ENCODE measurements at places on chromosomes 3 and 15.
A peak's percentile ranks its signal among the peaks of the same experiment; 100 is the strongest.

- no peak overlapping the region for H3K4me3 ChIP-seq
- H3K27me3 ChIP-seq = no peaks in the 10 kb centered on the region
- no peaks in the 10 kb centered on the region for H3K36me3 ChIP-seq
- no peaks in the 10 kb centered on the region for H3K4me1 ChIP-seq
- no peak overlapping the region for H3K27ac ChIP-seq
- no peak for DNase-seq
Measured at GRCh38 chr3:14857506-14857905, 38.7 kb downstream of the FGD5 start.

DNA sequence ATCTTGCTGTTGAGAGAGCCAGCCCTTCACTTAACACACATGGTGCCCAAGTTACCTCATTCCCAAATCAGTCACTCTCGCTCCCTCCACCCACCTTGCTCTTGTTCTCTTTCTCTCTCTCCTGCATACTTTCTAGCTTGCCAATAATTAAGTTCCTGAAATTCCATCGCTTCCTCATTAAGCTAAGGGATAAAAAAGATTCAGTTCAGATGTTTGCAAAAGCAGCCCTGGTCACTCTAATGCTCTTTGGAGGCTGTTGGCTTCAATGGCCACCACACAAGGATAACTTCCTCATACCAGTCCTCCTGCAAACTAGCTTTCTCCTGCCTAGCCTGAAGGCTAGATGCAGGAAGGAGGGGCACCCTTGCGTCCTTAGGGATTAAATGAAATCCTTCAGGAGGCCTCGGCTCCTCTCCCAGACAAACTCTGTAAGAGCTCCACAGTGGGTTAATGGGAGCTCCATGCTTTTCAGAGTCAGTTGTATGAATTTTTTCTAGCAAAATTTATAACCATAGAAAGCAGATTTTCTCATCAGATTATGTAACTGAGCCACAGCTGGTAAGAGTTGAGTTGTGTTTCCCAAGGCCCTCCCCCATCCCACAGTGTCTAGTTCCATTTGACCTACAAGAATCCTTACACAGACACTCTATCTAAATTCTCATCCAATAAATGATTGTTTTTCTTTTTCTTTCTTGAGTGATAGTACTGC lies 176.6 kb upstream of the TRIM42 start:
- no peaks in the 10 kb centered on the region for H3K27me3 ChIP-seq
- H3K36me3 ChIP-seq = no peaks in the 10 kb centered on the region
- H3K27ac ChIP-seq = no peak overlapping the region

- no peak overlapping the region for H3K4me3 ChIP-seq
- no peaks in the 10 kb centered on the region for H3K4me1 ChIP-seq
- H3K36me3 ChIP-seq = no peaks in the 10 kb centered on the region
- H3K27me3 ChIP-seq = no peaks in the 10 kb centered on the region
- DNase-seq = no peak
Measured at GRCh38 chr3:111980716-111981456, 2.1 kb downstream of the ABHD10 start.

GRCh38 chr15:40984964-40985363 lies 31.7 kb downstream of the CHAC1 start:
- no peak overlapping the region for H3K4me3 ChIP-seq
- DNase-seq = peak; percentile 76
- H3K4me1 ChIP-seq = peaks cover 17% of the 10 kb centered on the region
- H3K27me3 ChIP-seq = no peaks in the 10 kb centered on the region
- peak overlapping the region; percentile 82 for H3K27ac ChIP-seq
- H3K36me3 ChIP-seq = peaks cover 43% of the 10 kb centered on the region

DNA sequence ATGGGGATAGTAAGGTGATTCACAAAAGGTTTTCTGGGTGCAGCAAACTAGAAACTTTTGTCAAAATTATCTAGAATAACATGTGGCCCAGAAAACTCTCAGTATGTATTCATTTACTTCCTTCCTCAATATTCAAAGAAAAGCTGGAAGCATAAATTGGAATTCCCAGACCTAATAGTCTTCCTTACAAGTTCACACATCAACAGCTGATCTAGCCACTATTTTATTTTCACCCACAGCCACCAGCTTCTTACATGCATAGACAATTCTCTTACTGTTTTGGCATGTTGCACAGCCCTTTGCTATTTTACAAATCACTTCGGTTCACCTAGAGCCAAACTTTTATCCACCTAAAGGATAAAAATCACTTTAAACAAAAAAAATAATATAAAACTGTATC lies 647.8 kb upstream of the CCDC54 start:
- no peaks in the 10 kb centered on the region for H3K4me1 ChIP-seq
- H3K36me3 ChIP-seq = no peaks in the 10 kb centered on the region
- no peaks in the 10 kb centered on the region for H3K27me3 ChIP-seq
- DNase-seq = no peak
- no peak overlapping the region for H3K27ac ChIP-seq

GRCh38 chr3:138463724-138464490 lies 29.5 kb downstream of the ESYT3 start:
- no peak overlapping the region for H3K4me3 ChIP-seq
- DNase-seq = peak; percentile 48
- no peaks in the 10 kb centered on the region for H3K27me3 ChIP-seq
- H3K27ac ChIP-seq = no peak overlapping the region

GRCh38 chr3:99774467-99774866 lies 43.2 kb upstream of the CMSS1 start:
- no peaks in the 10 kb centered on the region for H3K36me3 ChIP-seq
- no peak for DNase-seq
- no peaks in the 10 kb centered on the region for H3K27me3 ChIP-seq
- peak overlapping the region; percentile 45 for H3K27ac ChIP-seq

DNA sequence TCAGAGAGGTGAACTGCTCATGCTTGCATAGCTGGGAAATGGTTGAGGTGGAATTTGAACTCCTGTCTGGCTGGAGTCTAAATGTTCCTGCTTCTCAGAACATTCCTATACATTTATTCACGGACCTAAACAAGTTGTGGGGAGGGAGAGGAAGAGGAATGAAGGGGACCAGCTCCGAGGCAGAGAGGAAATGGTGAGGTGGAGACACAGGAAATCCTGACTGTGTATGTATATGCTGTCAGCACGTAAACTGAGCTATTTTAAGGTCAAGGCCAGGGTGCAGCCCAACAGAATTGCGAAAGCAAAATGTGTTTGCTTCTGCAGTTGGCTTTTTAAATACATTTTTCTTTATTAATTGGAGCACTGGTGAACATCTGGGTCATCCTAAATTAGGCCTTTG lies 74.1 kb upstream of the POMGNT2 start:
- DNase-seq = no peak
- no peak overlapping the region for H3K4me3 ChIP-seq
- H3K36me3 ChIP-seq = no peaks in the 10 kb centered on the region
- no peaks in the 10 kb centered on the region for H3K27me3 ChIP-seq
- H3K27ac ChIP-seq = no peak overlapping the region

DNA sequence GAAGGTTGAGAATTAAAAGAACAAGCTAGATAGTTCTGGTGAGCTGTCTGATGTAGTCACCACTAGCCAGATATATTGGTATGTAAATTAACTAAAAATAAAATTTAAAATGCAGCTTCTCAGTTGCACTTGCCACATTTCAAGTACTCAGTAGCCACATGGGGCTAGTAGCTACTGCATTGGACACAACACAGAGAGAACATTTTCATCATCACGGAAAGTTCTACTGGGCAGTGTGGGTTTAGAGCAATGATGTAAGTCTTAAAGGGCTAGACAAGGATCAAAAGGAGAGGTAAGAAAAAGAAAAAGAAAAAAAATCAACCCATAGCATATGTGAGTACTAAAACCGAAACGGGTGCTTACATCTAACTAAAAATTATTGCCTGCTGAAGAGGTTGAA lies 282.4 kb upstream of the LRRFIP2 start:
- no peak for DNase-seq
- H3K27me3 ChIP-seq = no peaks in the 10 kb centered on the region
- H3K36me3 ChIP-seq = no peaks in the 10 kb centered on the region
- H3K27ac ChIP-seq = peak overlapping the region; percentile 95
- H3K4me1 ChIP-seq = peaks cover 49% of the 10 kb centered on the region

DNA sequence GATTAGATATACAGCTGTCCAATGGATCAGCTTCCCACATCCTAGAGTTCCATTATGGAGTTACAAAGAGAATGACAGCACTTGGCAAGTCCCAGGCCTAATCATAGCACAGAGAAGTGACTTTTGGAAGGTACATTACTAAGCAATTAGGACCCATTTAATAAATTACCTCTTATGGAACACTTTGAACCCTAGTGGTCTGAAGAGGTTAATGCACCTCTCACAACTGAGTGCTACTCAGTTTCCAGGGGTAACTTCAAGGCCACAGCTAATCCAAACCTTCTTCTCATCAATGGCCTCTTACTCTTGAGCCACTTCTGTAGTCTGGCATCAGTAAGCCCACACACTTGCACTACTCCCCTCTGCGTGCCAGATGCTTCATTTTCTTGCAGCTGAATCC lies 34.9 kb upstream of the MEIS2 start:
- no peak for DNase-seq
- no peak overlapping the region for H3K4me3 ChIP-seq
- H3K4me1 ChIP-seq = no peaks in the 10 kb centered on the region
- no peaks in the 10 kb centered on the region for H3K27me3 ChIP-seq

DNA sequence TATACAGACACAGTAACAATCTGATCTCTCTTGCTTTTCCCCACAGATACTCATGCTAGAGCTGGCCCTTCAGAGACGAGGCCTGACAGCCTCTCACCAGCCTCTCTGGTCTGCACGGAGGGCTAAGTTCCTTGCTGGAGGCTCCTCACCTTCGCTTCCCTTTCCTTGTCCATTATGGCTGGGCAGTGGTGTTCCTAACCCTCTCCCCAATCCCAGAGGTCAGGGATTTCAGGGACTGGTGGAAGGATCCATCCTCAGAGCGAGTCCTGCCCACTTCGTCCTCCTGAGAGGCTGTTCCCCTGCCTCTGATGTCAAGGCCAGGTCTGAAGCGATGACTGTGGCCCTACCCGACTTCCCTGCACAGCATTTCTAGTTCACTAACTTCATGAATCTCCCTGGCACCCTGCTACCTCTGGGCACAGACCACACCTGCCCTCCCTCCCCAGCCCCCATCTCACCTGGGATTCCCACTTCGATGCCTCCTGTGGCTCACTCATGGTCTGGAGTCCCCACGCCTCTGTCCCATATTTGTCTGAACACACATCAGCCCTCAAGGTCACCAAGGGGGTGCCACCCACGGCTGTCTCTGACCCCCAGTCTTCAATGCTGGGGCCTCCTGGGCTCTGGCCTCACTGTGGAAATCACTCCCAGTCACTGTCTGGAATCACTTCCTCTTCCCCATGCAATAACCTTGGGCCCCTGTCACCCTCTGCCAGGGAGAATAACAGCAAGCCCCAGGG lies 124.9 kb upstream of the PRR20G start:
- H3K4me1 ChIP-seq = no peaks in the 10 kb centered on the region
- H3K27ac ChIP-seq = no peak overlapping the region
- H3K27me3 ChIP-seq = no peaks in the 10 kb centered on the region
- DNase-seq = peak; percentile 22

DNA sequence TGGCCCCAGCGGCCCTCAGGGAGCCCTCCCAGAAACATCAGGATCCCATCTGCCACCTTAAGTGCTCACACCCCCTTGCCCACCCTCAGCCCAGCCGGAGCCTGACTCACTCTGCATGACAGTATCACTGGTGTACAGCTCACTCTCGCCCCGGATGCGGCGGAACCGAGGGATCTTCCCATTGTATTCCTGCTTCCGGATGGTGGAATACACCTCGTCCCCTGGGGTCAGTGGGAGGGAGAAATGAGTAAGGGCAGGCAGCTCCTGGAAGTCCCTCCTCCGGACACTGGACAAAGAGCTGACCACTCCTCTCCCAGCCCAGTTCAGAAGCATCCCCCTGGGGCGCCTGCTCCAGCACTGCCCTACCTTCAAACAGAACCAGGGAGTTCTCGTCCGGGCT lies 16.5 kb downstream of the SEMA7A start:
- no peak for DNase-seq
- no peak overlapping the region for H3K27ac ChIP-seq
- peaks cover 4% of the 10 kb centered on the region for H3K4me1 ChIP-seq
- H3K4me3 ChIP-seq = no peak overlapping the region
- no peaks in the 10 kb centered on the region for H3K36me3 ChIP-seq

DNA sequence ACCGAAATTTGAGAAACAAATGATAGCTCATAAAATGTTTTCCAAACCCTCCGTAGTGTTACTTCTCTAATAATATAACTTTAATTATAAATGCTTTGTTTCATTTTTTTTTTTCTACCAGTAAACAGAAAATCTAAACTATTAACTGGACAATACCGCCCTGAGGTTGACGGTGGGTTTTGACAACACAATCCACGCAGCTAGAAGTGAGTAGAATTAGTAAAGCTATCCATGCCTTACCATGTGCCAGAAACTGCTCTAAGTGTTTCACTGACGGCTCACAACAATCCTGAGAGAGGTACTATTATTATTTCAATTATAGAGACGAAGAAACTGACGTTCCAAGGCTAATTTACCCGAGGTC lies 410 bp downstream of the NDUFAF1 start:
- no peaks in the 10 kb centered on the region for H3K36me3 ChIP-seq
- peaks cover 4% of the 10 kb centered on the region for H3K4me1 ChIP-seq
- DNase-seq = no peak
- H3K4me3 ChIP-seq = peak overlapping the region; percentile 91
- no peaks in the 10 kb centered on the region for H3K27me3 ChIP-seq

DNA sequence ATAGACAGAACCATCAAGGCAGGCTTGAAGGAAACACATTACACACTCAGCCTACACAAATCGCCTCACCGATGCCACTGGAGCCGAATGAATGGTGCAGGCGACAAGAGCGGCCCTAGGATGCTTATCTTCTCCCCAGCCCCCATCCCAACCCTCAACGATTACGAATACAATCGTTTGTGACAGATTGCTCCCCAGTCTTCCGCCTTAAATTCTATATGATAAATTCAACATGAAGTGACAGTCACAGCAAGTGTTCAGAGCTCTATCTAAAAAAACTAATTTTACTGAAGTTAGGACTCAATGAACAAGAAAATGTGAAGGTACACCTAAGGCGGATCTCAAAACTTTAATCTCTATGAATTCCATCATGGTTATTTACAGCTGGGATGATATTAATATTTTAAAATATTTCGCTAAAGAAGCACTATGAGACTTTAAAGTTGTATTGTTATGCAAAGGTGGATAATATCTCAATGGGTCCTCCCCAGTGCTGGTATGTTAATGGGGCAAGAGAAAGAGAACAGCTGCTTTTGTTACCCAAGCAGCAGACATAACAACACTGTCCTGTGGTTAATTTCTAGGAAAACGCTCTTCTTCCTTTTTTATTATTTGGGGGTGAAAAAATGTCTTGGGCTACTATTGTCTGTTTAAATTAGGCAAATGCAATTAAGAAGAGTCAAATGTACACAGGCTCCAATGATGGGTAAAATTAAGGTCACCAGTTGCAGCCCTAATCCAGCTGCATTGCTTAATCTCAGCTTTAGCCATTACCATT lies 147.6 kb upstream of the NR2F2 start:
- H3K27me3 ChIP-seq = no peaks in the 10 kb centered on the region
- H3K36me3 ChIP-seq = no peaks in the 10 kb centered on the region
- H3K4me3 ChIP-seq = no peak overlapping the region
- H3K4me1 ChIP-seq = peaks cover 7% of the 10 kb centered on the region
- DNase-seq = no peak
- H3K27ac ChIP-seq = no peak overlapping the region
